ENCODE measurements at places on chromosomes 3 and 15. TPM values are rescaled to one million over a fixed set of nuclear protein-coding genes. Genes with fewer than 3 reads are reported as not detected.

The COL6A5 gene
- not detected for total RNA-seq

The MYLK gene
- total RNA-seq, result 56.7 TPM

The MESP1 gene
- under 0.01 TPM for total RNA-seq

The CDC25A gene
- 8.6 TPM for total RNA-seq

The CD200R1 gene
- not detected for total RNA-seq

The PLSCR2 gene
- total RNA-seq, result 0.13 TPM

The DUOX1 gene
- not detected for total RNA-seq

The CKMT1B gene
- not detected for total RNA-seq

The SLC28A1 gene
- under 0.01 TPM for total RNA-seq

The GREM1 gene
- 0.13 TPM for total RNA-seq

The RBPMS2 gene
- total RNA-seq, result 0.25 TPM

The SORD gene
- 2.5 TPM for total RNA-seq

The C3orf85 gene
- not detected for total RNA-seq

The GPR171 gene
- not detected for total RNA-seq

The HRH1 gene
- total RNA-seq, result 2.3 TPM
